ENCODE measurements at places on chromosomes 16 and 17.
A peak's percentile ranks its signal among the peaks of the same experiment; 100 is the strongest.

DNA sequence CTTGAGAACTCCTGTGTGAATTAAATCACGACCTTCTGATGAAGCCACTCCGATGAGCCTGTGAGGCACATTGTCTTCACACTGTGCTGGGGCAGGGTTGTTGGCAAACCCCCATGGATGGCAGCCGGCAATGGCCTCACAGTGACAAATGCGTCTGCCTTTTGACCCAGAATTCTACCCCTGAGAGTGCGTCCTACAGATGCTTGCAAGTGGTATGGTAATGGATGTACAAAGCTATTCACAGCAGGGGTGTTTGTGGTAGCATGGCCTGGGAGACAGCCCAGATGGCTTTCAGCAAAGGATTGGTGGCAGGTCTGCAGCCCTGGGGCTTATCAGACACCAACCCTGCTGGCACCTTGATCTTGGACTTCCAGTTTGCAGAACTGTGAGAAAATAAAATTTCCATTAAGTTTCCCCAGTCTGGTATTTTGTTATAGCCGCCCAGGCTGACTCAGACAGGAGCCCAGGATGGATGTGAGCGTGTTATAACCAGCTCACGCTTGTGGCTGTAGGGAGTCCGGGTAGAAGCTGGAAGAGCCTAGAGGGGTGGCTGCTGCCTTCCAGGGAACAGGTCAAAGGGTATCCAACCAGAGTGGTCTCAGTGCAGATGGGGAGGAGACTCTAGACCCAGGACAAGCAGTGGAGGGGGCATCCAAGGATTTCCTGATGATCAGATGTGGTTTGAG is 10.1 kb downstream of the AFMID start:
- H3K36me3 ChIP-seq, result no peaks in the 10 kb centered on the region
- no peaks in the 10 kb centered on the region for H3K4me1 ChIP-seq
- H3K27ac ChIP-seq, result no peak overlapping the region
- DNase-seq, result no peak
- H3K4me3 ChIP-seq, result no peak overlapping the region

- H3K27ac ChIP-seq, result no peak overlapping the region
- no peaks in the 10 kb centered on the region for H3K27me3 ChIP-seq
- H3K36me3 ChIP-seq, result no peaks in the 10 kb centered on the region
- no peak for DNase-seq
- no peak overlapping the region for H3K4me3 ChIP-seq
These were observed 568.3 kb upstream of the SALL1 start for GRCh38 chr16:51719376-51719775.

DNA sequence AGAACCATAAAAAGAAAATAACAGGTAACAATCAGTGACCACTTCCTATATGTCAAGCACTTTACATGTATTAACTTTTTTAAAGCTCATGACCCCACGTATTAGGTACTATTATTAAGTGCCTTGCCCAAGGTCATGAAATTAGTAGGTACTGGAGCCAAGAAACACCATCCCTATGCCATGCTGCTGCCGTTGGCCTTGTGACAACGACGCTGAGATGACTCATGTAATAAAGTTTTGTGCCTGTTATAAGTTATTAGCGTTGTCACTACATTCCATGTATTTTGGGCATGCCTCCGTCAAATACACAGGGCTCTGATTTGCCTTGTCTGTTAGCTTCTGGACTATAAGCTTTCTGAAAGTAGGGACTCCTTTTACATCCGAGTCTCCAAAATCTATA is 1.4 kb downstream of the BBS2 start:
- peak overlapping the region; percentile 31 for H3K27ac ChIP-seq
- no peak for DNase-seq
- peak overlapping the region; percentile 6 for H3K4me3 ChIP-seq
- H3K27me3 ChIP-seq, result no peaks in the 10 kb centered on the region
- no peaks in the 10 kb centered on the region for H3K36me3 ChIP-seq

DNA sequence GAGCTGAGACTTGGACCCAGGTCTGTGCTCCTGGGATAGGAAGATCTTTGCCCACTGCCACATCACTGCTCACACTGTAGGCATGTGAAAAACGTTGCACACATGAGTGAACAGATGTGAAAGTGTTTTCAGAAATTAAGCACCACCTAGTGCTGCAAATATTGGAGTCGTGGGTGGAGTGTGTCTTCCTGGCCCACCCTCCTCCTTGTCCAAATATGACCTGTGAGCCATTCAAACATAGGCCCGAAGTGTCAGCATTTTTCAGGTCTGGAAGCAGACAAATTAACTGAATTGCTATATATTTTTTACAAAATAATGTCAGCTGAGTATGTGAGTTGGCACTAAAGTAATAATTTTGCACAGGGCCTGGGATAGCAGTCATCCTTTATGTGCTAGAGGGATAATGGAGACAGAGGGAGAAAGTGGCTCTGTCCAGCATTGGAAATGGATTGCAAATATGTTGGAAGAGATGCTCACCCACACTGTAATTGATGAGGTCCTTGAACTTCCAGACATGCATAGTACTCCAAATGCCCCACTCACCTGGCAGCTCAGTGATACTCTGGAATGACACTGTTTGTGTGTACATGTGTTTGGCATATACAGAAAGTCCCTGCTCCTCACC is 58.7 kb downstream of the ACSM1 start:
- no peak for DNase-seq
- no peaks in the 10 kb centered on the region for H3K4me1 ChIP-seq
- H3K27me3 ChIP-seq, result peaks cover 3% of the 10 kb centered on the region
- H3K27ac ChIP-seq, result no peak overlapping the region
- no peaks in the 10 kb centered on the region for H3K36me3 ChIP-seq

- H3K4me1 ChIP-seq, result peaks cover 7% of the 10 kb centered on the region
- no peak overlapping the region for H3K4me3 ChIP-seq
- peaks cover 66% of the 10 kb centered on the region for H3K36me3 ChIP-seq
- DNase-seq, result no peak
- H3K27me3 ChIP-seq, result no peaks in the 10 kb centered on the region
These were observed 95.7 kb downstream of the CACNG1 start for GRCh38 chr17:67139784-67140665.

DNA sequence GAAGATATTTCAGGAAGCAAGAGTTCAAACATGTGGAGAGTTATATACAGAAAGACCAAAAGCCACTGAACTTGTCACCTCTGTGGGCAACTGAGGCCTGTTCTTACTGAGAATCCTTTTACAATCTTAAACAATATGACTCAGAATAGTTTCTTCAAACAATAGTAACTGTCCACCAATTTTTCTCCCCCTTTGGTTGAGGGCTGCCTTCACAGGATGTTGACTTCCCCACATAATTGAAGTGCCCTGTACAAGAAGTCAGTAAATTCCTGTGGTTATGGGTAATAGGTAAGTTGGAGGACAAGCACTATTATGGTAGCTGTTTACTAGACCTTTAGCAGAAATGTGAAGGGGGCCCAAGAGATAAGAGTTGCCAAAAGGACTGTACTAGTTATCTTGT is 215.8 kb downstream of the CDH8 start:
- no peak overlapping the region for H3K27ac ChIP-seq
- H3K27me3 ChIP-seq, result no peaks in the 10 kb centered on the region
- H3K36me3 ChIP-seq, result no peaks in the 10 kb centered on the region
- no peaks in the 10 kb centered on the region for H3K4me1 ChIP-seq

DNA sequence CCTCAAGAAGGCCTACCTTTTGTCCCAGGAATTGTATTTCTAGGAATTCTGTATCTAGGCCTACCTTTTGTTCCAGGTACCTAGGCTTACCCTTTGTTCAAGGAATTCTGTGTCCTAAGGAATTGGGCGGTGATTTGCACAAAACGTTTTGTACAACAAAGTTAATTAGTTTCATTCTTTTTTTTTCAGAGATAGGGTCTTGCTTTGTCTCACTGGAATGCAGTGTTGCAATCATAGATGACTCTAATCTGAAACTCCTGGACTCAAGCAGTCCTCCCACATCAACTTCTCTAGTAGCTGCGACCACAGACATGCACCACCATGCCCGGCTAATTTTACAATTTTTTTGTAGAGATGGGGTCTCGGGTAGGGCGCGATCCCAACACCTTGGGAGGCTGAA is 7.0 kb downstream of the CDR2L start:
- H3K27me3 ChIP-seq, result no peaks in the 10 kb centered on the region
- no peak for DNase-seq
- H3K27ac ChIP-seq, result no peak overlapping the region
- no peaks in the 10 kb centered on the region for H3K4me1 ChIP-seq
- H3K36me3 ChIP-seq, result no peaks in the 10 kb centered on the region

GRCh38 chr16:8505327-8505991 is 84.9 kb downstream of the TMEM114 start:
- no peak overlapping the region for H3K4me3 ChIP-seq
- no peak overlapping the region for H3K27ac ChIP-seq
- no peaks in the 10 kb centered on the region for H3K36me3 ChIP-seq
- DNase-seq, result no peak
- no peaks in the 10 kb centered on the region for H3K27me3 ChIP-seq

- H3K36me3 ChIP-seq, result no peaks in the 10 kb centered on the region
- no peak overlapping the region for H3K27ac ChIP-seq
- no peak for DNase-seq
- H3K4me1 ChIP-seq, result no peaks in the 10 kb centered on the region
- no peaks in the 10 kb centered on the region for H3K27me3 ChIP-seq
- H3K4me3 ChIP-seq, result no peak overlapping the region
These were observed 261.8 kb upstream of the KIF2B start for GRCh38 chr17:53560953-53561352.

GRCh38 chr17:50731575-50732460 is 12.4 kb downstream of the LUC7L3 start:
- peaks cover 44% of the 10 kb centered on the region for H3K4me1 ChIP-seq
- peak overlapping the region; percentile 27 for H3K4me3 ChIP-seq
- no peaks in the 10 kb centered on the region for H3K27me3 ChIP-seq
- peaks cover 2% of the 10 kb centered on the region for H3K36me3 ChIP-seq
- H3K27ac ChIP-seq, result no peak overlapping the region

DNA sequence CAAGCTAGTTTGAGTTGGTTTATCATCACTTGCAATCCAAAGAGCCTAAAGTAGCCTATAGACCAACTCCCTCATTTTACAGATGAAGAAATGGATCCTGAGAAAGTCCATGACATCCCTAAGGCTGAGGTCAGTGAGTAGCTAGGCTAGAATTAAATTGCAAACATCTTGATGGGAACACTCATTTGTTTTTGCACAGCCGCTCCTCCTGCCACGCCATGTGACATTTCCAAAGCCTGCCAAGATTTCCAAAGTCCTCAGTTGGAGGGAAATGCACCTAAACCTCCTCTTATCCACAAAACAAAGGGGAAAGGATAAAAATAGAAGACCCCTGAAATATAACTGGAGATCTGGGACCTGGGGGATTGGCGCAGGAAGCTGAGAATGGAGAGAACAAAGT is 15.0 kb downstream of the TMEM92 start:
- no peak for DNase-seq
- H3K4me3 ChIP-seq, result no peak overlapping the region
- no peaks in the 10 kb centered on the region for H3K4me1 ChIP-seq
- H3K27me3 ChIP-seq, result peaks cover 11% of the 10 kb centered on the region

GRCh38 chr17:79792984-79793923 is 3.6 kb downstream of the CBX8 start:
- DNase-seq, result no peak
- no peak overlapping the region for H3K27ac ChIP-seq
- H3K36me3 ChIP-seq, result no peaks in the 10 kb centered on the region
- peaks cover 42% of the 10 kb centered on the region for H3K4me1 ChIP-seq
- peaks cover 9% of the 10 kb centered on the region for H3K27me3 ChIP-seq
- H3K4me3 ChIP-seq, result no peak overlapping the region

DNA sequence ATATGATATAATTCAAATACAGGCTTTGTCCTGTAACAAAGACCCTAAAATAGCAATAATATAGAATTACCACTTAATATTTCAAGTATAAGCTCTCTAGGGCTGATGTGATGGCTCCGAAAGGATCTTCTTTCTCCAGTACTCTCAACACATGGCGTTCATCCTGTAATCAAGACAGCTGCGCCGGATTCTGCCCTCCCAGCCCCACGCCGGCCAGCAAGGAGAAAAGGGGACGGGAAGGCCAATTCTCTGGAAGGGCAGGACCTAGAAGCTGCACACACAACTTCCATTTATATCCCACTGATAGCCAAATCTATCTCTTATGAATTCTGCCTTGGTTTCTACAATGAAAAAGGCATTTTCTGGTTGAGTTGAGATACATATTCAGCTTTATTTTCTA is 32.0 kb downstream of the CCDC182 start:
- no peaks in the 10 kb centered on the region for H3K36me3 ChIP-seq
- peaks cover 13% of the 10 kb centered on the region for H3K27me3 ChIP-seq
- H3K4me1 ChIP-seq, result no peaks in the 10 kb centered on the region
- no peak overlapping the region for H3K4me3 ChIP-seq
- no peak for DNase-seq
- H3K27ac ChIP-seq, result no peak overlapping the region

GRCh38 chr17:74290340-74290739 is 16.3 kb downstream of the DNAI2 start:
- H3K4me3 ChIP-seq, result no peak overlapping the region
- no peak for DNase-seq
- H3K27me3 ChIP-seq, result no peaks in the 10 kb centered on the region

DNA sequence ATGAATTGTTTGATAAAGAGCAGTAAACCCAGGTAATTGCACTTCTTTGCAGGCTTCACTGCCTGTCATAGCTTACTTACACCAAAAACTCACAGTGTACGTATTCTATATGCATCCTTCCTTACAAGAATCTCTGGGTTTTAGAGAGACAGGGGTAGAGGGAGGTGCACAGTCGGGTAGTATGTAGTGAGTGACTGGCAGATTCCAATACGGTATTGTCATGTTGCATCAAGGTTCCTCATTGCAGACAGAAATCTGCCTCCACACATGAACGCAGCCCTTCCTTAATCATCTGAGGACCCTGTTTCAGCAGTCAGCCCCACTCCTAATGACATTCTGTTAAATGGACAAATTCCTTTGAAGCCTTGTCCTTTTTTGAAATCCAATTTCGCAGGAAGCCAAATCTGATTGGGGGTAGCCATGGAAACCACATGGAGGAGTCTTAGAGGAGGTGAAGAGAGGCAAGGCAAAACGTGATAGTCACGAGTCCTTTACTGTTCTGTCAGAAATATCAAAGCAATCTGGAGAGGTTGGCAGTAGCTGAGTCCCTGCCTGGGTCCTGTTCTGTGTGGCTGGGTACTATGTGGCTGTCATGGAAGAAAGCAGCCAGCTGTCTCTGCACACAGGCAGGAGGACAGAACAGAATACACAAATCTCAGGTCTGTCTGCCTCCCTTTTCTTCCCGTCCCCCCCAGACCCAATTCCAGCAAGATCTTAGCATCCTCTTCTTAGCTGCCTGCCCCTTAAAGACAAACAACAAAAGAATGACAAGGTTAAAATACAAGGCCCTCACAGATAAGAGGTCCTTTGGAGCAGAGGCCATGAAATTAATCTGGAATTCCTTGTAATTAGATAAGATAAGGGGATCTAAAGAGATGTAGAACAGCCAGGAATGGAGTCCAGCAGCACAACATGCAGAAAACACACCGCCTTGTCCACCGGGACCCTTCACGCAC is 3.1 kb upstream of the SKAP1 start:
- H3K36me3 ChIP-seq, result no peaks in the 10 kb centered on the region
- no peaks in the 10 kb centered on the region for H3K27me3 ChIP-seq
- DNase-seq, result no peak
- H3K27ac ChIP-seq, result no peak overlapping the region
- H3K4me3 ChIP-seq, result no peak overlapping the region
- H3K4me1 ChIP-seq, result peaks cover 43% of the 10 kb centered on the region
